Naive thymus-derived CD4-positive, alpha-beta T cell (primary cell): ENCODE measurements at places on chromosomes 3 and 15.

GRCh38 chr3:24388159-24388558 is 106.5 kb downstream of the THRB start:
- DNase-seq, result no peak

GRCh38 chr3:188975600-188976314 is 196.0 kb upstream of the TPRG1 start:
- DNase-seq, result no peak

GRCh38 chr15:62999923-63000561 is 42.5 kb upstream of the TPM1 start:
- DNase-seq, result no peak

GRCh38 chr15:58852347-58852746 is 81.1 kb downstream of the SLTM start:
- DNase-seq, result no peak

GRCh38 chr15:80286055-80286454 is 34.0 kb upstream of the CTXND1 start:
- no peak for DNase-seq

GRCh38 chr15:29686079-29686425 is 136.2 kb downstream of the TJP1 start:
- no peak for DNase-seq
